ENCODE measurements at places on chromosomes 7 and 10.

- no peak for DNase-seq
Measured at GRCh38 chr7:67518580-67518979, 521.9 kb downstream of the TYW1 start.

GRCh38 chr7:131919920-131920709 is 363.7 kb upstream of the PODXL start:
- no peak for DNase-seq

DNA sequence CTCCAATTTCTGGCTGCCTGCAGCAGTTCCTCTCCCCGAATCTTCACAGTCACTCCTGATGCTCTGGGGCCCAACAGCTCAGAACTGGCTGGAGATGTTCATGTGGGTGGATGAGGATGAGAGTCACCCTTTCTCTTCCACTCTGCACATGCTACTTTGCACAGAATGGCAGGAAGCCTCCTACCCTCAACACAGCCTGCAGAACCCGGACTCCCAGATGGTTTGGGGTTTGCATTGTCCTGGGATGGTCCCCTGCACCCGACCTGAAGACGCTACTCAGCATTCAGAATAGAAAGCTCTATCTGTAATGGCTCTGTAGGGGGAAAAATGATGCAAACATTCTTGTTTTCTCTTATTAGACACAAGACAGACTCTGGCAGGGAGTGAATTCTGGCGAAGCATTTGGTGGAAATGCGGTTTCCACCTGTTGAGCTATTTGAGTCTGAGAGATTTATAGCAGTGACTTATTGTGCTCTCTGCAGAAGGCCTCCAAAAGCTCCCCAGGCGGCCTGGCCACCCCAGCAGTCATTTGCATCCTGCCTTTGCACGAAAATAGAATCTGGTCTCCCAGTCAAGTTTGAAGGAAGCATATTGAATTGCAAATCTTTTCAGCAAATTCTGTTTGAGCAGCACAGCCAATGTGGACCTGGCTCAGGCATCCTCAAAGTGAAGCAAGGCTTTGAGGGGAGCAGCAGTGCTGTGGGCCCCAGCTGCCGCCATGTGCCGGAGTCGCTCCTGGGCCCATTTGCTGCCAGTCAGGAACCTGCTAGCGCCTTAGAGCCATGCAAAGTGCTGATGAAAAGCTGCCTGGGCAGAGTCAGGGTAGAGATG is 309.3 kb downstream of the TCERG1L start:
- DNase-seq: peak; percentile 19

GRCh38 chr10:58393317-58393716 is 8.1 kb downstream of the TFAM start:
- DNase-seq: no peak

DNA sequence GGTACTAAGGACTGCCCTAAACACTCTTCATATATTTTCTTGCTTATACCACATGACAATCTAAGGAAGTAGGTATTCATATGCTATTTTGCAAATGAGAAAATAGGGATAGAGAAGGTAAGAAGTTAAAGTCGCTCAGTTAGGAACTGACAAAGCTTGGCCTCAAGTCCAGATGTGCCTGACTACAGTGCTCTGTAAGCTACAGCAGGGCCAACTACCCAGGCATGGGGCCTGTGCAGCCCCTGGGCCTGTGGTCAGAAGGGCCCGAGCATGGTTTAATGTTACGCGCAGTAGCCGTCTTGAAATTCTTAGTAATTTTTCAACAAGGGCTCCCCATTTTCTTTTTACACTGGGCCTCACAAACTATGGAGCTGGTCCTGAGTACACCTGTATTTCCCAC is 146.2 kb downstream of the GLI3 start:
- DNase-seq: no peak

DNA sequence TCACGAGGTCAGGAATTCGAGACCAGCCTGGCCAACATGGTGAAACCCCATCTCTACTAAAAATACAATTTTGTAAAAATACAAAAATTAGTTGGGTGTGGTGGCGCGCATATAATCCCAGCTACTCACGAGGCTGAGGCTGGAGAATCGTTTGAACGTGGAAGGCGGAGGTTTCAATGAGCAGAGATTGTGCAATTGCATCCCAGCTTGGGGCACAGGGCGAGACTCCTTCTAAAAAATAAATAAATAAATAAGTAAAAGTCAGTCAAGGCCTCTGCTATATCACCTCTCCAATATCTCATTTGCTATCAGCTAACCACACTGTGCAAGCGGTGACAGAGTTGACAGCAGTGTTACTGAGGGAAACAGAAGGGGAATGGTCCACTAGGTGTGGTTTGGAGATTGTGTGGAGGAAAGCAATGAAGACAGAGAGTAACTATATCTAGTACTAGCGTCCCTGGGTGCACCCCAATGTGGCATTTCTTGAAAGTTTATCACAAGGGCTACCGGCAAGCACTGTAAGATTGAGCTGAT is 20.9 kb upstream of the NFE2L3 start:
- no peak for DNase-seq

DNA sequence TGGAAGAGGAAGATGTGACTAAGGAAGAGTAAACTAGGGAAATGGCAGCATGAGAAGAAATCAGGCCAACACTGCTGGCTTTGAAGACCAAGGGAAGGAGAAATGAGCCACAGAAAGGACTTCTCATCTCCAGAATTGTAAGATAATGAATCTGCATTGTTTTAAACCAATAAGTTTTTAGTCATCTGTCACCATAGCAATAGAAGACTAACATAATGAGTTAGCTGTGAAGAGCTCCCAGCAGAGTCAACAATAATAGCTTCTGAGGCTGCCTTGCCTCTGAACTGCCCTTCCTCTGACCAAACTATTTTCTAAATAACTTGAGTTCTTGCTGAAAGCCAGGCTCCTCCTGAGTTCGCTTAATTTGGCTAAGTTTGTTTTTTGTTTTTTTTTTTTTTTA is 103.6 kb downstream of the CACNA2D1 start:
- no peak for DNase-seq

DNA sequence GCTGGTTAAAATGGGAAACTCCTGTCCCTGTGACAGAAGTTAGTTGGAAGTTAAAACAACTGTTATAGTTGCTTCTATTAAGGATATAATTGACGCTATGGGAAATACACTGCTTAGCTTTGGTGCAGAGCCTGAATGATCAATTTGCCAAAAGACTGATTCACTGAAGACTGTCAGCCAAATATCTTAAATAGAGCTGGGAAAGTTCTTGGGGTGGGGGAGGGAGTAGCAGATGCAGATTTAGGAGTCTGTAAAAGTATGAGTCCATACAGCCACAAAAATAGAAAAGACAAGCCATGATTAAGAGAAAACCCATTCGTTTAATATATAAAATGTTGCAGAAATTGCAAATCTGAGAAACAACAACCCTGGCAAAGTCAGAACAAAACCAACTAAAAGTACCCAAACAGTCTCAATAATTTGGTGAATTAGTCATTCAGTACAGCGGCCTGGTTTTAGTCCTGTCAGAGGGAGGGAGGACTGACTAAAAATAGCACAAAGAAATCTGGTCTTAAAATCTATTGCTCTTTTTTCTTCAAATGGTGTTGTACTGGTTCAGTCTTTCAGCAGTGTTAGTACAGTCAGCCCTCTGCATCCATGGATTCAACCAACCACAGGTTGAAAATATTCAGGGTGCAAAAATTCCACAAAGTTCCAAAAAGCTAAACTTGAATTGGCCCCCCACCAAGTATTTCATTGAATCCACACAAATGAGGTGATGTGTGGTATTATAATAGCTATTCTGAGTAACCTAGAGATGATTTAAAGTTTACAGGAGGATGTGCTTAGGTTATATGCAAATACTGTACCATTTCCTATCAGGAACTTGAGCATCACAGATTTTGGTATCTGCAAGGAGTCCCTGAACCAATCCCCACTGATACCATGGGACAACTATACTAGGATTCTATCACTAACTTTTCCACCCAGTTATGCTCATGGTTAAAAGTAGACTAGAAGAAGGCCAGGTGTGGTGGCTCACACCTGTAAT is 30.0 kb downstream of the STK17A start:
- no peak for DNase-seq

DNA sequence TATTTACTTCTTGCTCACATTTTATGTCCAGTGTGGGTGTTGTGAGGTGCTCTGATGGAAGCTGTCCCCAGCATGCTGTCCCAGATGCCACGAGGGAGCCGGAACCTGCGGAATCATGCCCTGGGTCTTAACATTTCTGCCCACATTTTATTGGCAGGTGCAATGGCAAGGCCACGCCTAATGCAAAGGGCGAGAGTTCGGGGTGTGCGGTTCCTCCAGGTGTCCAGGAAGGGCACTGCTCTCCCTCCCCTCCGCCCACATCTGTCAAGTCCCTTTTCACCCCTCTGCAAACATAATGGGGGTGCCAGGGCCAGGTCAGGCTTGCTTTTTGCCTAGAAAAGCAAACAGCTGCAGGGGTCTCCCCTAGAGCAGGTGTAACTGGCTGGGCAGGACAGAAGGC is 16.4 kb downstream of the PDAP1 start:
- DNase-seq: no peak

DNA sequence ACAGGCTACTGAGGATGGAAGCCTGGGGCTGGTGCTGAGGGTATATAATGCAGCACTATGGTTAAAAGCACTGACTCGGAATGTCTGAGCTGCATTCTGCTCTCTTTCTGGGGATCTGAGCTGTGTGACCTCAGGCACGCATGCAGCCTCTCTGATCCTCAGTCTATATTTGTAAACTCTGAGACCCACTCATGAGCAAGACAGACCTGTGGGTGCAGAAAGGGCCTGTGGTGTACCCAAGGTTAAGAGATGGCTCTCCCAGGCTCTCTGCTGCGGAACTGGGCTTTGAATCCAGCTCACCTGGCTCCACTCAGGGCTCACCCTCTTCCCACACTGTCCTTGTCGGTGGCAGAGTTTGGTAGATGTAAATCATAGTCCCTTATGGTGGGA is 89.9 kb downstream of the CHST15 start:
- DNase-seq: no peak

DNA sequence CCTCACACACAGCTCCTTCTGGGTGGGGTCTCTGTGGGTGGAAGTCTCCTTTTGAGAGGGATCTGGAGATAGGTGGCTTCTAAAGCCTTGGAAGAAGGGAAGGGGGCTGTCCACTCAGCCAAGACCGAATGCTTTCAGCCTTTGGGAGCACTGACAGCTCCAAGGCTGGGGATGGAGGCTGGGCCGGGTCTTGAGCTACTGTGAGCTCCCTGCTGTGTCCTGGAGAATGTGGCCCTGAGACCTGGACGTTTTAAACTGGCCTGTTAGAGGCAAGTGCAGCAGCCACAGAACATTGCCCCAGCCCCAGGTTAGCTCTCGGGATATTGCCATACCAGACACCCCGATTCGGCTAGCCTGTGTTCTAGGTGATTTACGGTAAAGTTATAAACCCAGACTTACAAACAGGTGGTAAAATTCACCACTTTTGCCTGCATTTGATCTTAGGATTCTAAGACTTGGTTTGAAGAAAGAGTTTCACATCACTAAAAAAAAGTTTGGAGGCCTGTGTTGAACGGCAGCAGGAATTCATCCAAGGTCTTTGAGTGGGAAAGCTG is 548.5 kb upstream of the FOXK1 start:
- no peak for DNase-seq

- DNase-seq: no peak
Measured at GRCh38 chr7:139252451-139252850, 21.4 kb downstream of the UBN2 start.

GRCh38 chr10:29949411-29950011 is 109.9 kb downstream of the JCAD start:
- DNase-seq: no peak

DNA sequence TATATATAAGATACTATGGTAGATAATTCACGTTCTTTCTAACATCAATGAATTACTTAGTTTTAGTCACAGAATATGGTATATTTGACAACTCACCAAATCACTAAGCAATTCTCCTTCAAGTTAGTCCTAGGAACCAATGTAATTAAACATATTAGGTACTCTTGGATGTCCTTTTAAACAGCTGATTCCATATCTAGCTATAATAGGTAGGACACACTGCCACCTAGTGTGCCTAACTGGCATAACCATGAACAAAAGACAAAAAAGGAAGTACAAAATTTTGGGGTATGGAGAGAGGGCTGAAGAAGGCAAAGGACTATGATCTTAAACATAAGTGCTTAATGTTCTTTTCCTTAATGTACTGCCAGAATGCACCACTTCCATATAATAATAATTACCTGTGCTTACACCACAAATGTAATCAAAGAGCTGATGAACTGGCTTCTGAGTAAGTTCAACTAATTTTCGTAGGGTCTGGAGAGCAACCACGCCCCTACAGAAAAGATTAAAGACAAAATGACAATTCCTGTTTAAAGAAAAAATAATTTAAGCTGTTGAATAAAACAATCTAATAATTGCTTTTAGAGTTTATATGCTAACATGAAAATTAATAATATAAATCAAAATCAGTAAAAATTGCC is 28.7 kb downstream of the PNPLA8 start:
- DNase-seq: peak; percentile 84

DNA sequence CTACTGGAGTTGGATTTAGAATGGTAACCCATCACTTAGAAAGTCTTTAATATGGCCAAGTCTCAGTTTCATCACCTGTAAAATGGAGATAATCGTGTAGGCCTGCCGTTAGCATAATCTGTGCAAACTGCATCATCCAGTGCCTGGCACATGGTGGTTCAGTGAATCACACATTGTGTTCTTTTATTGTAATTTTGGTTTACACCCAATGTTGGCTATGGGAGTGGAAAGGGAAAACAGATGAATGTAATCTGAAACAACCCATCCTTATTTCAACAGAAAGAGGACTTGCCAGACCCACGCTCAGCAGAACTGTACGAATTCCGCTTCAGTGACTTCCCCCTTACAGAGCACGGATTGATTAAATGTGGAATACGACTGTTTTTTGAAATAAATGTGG is 27.5 kb downstream of the PDE6C start:
- DNase-seq: no peak

DNA sequence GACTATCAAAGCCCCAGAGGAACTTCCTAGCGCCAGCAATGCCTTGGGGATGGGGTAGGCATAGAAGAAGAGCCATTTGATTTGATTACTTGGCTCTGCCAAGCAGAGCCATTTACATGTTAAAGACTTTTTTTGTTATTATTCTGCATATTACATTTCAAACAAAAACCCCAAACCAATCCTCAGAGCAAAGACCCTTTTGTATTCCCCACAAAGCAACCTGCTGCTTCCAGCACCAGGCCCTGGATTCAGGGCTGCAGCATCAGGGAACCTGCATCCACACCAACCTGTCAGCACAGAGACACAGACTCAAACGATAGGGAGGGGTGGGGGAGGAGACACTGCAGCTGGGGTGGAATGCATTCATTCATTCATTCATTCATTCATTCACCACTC is 73.2 kb downstream of the GRID1 start:
- no peak for DNase-seq

- DNase-seq: no peak
Measured at GRCh38 chr7:131208777-131209176, 118.9 kb upstream of the MKLN1 start.
